ENCODE measurements at places on chromosomes 2 and 18. TPM values are rescaled to one million over a fixed set of nuclear protein-coding genes. Genes with fewer than 3 reads are reported as not detected.

DNA sequence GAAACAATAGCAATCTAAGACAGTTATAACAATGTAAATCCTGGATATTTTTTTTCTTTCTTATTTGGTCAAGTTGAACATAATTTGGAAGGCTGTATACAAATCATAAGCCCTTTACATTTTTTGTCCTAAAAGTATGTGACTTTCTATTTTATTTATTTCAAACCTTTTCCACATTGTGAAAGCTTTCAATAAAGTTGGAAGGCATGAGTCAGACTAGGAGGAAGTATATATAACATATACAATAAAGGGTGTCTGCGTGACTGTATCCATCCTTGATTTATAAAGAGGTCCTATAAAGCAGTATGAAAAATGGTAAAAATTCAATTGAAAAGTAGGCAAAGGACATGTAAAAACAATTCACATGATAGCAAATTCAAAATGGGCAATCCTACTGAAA is 44.4 kb downstream of the CRACDL start:
- no peak for DNase-seq

DNA sequence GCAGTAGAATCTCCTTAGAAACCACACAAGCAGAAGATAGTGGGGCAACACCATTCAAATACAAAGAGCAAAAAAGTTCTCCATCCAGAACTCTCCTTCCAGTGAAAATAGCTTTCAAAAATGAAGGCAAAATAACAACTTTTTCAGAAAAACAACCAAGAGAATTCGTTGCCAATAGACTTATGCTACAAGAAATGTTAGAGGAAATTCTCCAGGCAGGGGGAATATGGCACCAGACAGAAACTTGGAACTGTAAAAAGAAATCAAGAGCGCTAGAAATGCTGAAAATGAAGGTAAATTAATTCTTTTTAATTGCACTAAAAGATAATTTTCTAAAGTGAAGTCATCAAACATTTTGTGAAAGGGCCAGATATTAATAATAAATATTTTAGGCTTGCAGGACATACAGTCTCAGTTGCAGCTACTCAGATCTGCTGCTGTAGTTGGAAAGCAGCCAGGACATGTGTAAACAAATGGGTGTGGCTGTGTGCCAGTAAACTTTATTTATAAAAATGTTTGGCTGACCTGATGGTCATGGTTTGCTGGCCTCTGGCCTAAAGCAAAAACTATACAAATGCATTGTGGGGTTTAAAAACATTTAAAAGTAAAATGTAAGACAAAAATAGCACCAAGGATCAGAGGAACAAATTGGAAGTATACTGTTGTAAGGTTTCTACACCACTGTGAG is 73.7 kb upstream of the TGFA start:
- DNase-seq = no peak

DNA sequence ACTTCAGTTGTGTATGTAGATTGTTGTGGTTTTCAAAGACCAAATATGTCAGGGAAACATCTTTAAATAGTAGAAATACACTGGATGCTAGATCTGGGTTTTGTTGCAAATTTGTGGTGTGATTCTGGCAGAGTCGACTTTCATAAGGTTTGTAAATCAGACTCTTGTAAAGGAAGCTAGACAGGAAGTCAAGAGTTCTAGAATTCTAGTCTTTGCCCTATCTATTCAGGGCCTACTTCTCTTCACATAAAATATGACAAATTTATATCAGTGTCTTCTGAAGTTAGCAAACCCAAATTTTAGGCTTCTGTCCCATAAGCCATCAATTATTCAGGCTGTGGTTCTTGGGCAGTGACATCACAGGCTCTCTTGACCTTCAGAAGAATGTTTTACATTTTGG is 1579.2 kb upstream of the PIK3C3 start:
- DNase-seq = no peak

The GCFC2 gene
- total RNA-seq = 18.4 TPM

The FARSB gene
- 19.2 TPM for total RNA-seq

DNA sequence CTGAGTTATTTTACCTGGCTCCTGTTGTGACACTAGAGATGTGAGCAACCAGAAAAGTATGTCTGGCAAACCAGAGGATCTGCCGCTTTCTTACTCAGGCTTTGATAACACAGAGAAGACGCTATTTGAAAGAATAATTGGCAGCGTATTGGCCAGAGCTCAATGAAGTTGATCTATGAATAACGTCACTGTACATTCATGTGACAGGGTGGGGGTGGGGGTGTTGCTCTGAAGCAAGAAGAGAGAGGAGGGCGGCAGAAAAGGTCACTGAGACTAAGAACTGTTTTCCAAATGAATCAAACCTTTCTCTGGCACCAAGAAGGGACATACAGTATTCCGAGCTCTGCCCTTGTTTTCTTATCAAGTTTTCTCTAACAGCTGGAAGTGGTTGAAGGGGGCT is 1.7 kb upstream of the ONECUT2 start:
- no peak for DNase-seq

DNA sequence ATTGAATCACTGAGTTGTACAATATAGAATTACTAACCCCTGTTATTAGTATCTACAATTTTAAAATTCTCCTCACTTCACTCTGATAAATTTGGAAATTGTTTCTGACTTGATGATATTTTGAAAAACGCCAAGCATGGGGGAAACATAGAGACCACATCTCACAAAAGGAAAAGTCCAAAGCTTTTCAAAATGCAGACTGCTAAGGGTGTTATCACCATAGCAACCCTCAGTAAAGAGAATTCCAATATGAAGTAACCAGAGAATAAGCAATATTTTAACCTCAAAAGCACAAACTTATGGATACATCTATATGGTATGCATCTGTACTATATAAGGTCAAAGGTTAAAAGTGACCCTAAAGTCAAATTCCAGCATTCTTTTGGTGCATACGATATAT is 22.7 kb downstream of the LRP2 start:
- DNase-seq = no peak

- no peak for DNase-seq
Observed at GRCh38 chr2:141498561-141498960, 632.3 kb downstream of the LRP1B start.

The ATF2 gene
- total RNA-seq = 35.4 TPM
